ENCODE measurements at places on chromosomes 7 and 10.

DNA sequence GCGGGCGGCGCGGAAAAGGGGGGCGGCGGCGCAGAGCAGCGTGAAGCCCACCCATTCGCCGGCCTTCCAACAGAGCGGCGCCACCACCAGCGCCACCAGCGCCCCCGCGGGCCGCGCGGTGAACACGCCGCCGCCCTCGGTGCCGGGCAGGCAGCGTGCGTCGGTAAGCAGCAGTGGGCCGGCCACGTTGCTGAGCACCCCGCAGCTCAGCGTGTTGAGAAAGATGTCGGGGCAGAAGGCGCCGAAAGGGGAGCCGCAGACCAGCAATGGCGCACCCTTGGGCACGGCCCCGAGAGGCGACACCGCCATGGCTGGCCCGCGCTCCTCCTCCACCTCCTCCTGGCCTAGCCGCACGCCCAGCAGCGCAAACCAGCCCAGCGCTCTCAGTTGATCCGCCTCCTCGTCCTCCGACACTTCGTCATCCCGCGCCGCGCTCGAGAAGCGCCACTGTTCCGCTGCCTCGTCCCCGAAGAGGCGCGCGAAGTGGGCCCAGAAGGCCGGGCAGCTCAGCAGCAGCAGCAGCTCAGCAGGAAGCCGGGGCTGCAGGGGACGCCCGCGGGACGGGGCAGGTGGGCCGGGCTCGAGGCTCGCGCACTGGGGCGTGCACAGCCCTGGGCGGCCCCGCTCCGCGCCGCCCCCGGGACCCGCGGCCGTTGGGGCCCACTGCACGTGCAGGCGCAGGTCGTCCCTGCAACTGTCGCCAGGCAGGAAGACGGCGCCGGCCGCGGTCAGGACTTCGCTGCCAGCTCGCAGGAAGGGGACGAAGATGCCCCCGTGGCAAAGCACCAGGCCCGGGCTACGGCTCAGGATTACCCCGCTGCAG is 623 bp downstream of the TYSND1 start:
- DNase-seq = peak; percentile 83

DNA sequence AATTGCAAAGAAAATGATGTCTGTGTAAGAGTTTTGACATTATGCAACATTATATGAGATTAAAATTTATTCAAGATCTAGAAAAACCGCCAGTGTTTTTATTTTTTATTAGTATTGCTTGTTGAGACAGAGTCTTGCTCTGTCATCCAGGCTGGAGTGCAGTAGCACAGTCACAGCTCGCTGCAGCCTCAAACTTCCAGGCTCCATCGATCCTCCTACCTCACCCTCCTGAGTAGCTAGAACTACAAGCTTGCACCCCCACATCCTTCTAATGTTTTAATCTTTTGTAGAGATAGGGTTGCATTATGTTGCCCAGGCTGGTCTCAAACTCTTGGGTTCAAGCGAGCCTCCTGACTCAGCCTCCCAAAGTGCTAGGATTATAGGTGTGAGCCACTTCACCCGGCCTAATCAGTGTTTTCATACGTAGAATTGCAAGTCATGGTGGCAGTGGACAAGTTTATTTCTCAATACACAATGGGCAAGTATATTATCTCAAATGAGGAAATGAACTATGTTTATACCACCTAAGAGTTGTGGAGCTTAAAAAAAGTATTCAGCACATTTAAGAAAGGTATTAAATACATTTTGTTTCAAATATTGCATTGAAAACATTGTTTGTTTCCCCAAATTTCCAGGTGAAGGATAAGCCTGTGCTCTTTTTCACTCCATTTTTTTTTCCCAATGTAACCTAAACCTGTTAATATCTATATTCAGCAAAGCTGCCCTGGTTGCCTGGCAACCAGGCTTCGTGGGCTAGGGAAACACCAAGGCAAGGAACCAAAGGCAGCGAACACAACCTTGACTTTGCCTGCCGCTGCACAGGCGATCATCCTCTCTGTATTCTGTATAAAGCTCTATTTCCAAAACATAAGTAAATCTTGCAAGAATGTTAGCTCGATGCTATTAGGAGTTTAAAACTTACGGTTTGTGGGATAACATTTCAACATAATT is 163.9 kb downstream of the CACNB2 start:
- DNase-seq = no peak

- DNase-seq = no peak
Observed at GRCh38 chr10:133251388-133252222, 13.9 kb downstream of the VENTX start.

DNA sequence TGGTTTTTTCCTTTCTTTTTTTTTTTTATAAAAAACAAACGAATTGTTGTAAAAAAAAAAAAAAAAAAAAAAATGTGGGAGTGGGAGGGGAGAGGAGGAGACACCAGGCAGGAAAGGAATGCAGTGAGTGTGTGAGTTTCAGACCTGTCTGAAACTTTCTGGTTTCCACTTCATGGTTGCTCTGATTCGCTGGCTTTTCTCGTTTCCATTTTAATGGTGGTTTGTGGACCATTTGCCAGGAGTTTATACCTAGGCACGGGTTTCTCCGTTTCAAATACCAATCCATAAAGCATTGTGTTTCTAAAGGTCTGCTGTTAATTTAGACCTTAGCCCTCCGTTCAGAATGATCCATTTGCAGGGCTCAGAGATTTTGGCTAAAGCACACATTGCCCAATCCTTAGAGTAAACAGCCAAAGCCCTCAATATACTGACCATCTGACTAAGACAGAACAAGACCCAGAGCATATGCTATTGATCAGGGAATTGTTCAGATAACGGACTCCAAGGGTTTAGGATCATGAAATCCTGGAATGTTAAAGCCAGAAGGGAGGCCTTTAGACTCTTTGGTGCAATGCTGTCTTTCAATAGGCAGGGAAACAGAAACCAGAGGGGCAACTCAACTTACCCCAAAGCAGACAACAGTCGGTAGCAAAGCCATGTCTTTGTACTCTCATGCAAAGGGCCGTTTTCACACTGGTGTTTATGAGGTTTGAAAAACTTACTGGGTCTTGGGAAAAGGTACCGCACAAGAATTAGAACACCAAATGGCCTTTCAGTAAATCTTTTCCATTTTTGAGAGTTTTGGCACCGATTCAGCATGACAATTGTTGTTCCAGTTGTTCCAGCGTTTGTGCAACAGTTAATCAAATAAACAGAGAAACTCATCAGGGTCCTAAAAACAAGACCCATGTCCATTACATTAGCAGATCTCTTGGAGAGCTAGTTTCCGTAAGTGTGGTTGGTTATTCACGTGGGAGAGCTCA is 94.3 kb upstream of the AGBL3 start:
- peak; percentile 11 for DNase-seq

- DNase-seq = no peak
Observed at GRCh38 chr7:91455411-91455810, 191.2 kb downstream of the FZD1 start.

DNA sequence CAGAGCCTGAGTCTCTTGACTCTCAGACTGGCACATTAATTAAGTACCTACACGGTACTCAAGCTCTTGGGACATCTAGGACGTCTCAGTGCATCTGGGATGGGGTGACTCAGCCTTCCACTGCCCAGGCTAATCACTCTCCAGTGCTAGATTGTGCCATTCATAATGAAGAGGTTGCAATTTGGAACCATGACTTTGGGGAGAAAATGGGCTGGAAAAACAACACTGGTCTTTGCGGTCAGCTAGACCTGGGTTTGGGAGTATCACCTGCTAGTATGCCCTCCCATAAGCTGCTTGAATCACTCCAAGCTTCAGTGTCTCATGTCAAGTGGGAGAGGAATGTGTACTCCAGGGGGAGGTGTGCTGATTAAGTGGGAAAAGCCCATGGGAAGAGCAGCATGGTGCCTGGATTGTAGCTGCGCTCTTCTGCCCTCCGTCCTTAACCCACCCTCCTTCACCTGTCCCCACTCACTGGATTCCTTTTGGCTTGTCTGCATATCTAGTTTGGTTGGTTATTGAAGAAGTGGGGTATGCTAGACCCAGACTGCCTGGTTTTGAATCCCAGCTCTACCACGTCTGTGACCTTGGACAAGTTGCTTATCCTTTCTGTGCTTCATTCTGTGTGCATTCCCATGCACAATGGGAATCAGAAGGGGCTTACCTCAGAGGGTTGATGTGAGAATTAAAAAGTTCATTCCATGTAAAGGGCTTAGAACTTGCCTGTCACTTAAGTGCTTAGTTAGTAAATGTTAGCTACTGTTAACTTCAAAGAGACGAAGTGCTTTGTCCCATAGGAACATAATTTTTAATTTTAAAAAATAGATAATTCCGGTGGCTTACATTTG is 3.8 kb downstream of the NFE2L3 start:
- no peak for DNase-seq

DNA sequence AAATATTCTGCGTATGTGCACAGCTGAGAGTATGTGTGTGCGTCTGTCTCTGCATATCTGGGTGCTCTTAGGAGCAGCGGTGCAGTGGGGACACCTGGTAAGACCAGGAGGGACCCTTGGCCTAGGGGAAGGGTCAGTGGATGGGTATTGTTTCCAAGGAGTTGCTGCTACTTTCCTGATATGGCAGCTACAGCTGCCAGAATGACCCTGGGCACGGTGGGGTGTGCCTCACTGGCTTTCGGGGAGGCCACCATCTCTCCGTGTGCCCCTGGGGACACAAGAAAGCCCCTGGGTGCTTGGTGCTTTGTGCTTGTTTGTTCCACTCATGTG is 8.6 kb downstream of the PFKFB3 start:
- no peak for DNase-seq

GRCh38 chr7:90119178-90119971 is 34.9 kb upstream of the STEAP1 start:
- peak; percentile 13 for DNase-seq

DNA sequence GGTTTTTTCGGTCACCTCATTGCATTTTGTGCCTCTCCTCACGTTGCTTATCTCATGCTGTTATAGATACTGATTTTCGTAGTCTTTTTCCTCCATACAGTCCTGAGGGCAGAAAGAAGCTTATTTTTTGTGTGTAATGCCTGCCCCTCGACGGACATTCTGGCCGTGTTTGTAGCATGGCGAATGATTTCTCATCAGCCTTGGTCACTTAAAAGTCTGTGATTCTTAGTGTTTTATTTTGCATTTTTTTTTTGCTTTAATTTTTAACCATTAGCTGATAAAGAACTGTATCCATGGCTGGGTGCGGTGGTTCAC is 469 bp upstream of the NOC3L start:
- no peak for DNase-seq

- no peak for DNase-seq
Observed at GRCh38 chr7:34042406-34042805, 137.1 kb downstream of the BMPER start.

DNA sequence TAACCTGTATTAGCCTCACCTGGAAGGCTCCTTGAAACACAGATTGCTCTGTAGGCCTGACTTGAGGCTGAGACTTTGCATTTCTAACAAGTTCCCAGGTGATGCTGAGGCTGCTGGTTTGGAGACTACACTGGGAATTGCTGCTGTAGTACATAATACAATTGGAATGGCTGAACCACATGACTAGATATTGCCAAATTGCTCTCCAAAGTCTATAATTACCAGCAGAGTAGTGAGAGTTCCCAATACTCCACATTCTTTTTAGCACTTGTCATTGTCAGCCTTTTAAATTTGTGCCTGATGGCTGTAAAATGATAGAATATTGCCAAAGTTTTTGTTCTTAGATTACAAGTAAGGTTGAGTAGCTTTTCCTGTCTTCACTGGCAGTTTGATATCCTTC is 39.9 kb downstream of the PLEKHA8 start:
- DNase-seq = peak; percentile 33

DNA sequence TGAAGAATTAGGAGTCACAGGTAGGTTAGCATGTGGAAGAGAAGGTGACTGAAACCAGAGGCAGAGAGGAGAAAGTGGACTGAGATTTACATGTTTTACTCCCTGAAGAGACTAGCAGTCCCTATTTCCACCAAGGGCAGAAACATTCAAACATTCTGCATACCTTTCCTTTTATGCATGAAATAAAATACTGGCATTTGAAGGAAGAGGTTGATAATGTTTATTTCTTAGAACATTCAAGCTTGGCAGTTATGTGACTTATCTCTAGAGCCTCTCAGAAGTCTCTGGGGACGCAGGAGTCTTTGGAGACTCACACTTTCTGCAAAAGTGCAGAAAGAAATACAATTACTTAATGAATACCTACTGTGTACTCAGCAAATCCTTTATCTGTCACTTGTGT is 507.1 kb upstream of the C7orf33 start:
- DNase-seq = no peak

DNA sequence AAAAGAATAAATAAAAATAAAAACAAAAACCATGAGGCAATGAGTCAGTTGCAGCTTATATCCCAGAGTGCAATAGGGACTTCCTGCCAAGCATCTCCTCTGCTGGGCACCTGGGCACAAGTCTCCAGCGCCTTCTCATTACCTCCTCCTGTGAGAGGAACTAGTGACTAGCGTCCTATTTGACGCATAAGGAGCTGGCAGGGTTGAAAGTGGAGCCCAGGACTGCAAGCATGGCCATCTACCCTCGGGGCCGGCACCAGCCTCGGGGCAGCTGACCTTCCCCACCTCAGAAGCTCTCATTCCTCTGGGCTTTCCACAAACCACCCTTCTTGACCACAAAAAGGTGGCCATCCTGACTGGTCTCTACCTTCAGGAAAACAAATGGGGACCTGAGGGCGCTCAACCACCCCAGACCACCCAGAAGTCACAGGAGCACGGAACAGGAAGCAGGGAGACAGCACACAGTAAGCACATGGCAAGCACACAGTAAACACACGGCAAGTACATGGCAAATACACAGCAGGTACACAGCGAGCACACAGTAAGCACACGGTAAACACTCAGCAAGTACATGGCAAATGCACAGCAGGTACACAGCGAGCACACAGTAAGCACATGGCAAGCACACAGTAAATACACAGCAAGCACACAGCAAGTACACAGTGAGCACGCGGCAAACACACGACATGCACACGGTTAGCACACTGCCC is 19.1 kb downstream of the CTBP2 start:
- DNase-seq = no peak

GRCh38 chr10:109944613-109945012 is 21.3 kb upstream of the XPNPEP1 start:
- no peak for DNase-seq

DNA sequence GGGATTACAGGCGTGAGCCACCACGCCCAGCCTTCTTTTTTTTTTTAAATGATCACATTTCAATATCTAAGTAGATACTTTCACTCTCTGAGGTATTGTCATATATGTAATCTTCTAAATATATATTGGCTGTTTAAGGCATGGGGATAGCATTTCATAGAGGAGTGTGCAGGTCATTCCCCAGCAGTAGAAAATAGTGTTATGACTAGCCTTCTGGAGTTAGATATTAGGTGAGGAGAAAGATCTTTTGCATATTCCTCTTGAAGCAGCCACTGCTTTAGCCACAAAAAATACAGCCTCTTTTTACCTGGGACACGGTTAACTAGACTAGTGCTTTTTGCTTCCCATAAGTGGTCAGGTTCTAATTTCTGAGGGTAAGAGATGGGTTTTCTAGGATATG is 28.9 kb downstream of the ADD3 start:
- no peak for DNase-seq

DNA sequence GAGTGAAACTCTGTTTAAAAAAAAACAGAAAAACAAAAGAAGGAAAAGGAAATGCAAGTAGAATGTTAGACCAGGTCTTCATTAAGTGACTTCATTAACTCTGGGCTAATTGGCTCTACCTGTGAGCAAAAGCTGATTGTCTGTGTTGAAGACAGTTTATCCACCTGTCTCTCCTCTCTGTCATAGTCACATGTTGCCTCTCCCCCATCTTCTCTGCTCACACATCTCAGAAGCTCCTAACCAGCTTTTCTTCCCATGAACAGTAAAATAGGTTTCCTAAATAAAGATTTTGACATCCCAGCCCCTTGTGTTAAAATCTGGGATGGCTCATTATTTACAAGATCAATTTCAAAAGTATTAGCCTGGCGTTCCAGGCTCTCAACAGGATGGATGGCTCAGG is 222.7 kb downstream of the CACNB2 start:
- DNase-seq = no peak

GRCh38 chr7:74350751-74351150 is 61.5 kb downstream of the CLIP2 start:
- no peak for DNase-seq

GRCh38 chr10:106680061-106680460 is 484.4 kb downstream of the SORCS1 start:
- no peak for DNase-seq

All from AG08396 (cell line).